ENCODE measurements at places on chromosomes 7 and 10.
A peak's percentile ranks its signal among the peaks of the same experiment; 100 is the strongest.

- no peak for DNase-seq
Measured at GRCh38 chr10:25498645-25499044, 323.8 kb downstream of the GPR158 start.

- DNase-seq: no peak
Measured at GRCh38 chr10:129993621-129994020, 29.5 kb upstream of the EBF3 start.

DNA sequence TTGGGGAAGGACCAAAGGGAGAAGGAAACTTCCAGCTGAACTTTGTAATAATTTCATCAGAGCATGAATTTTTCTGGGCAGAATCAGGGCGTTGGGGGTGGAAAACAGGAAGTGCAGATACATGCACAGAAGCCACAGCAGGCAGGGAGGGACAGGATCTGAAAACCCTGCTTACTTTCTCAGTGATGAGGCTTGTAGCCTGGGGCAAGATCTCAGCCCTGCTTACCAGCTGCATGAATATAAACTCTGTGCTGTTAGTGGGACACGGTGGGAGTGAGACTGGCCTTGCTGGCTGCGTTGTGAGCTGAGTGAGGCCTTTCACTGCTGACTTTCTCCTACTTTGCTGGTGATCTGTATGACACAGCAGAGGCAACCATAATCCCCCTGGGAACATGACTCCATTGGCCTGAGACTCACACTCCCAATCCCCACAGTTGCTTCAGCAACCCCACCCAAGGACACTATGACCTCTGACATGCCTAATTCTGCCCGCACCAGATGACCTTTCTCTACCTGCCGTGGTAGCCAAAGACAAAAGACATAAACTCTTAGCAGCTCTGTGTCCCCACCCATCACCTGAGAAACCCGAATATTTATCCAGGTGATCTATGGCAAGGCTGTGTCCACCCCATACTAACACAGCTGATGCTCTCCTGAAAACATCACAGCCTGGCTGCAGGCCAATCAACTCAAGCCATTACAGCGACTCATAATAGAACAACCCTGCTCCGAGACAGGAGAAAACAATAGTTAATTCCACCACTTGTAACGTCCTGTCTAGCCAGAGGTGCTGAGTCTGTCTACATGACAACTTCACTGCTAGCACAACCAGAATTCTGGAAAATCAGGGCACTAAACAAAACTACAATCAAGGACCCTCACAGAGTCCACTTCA lies 190.7 kb upstream of the CHRM2 start:
- no peak for DNase-seq

DNA sequence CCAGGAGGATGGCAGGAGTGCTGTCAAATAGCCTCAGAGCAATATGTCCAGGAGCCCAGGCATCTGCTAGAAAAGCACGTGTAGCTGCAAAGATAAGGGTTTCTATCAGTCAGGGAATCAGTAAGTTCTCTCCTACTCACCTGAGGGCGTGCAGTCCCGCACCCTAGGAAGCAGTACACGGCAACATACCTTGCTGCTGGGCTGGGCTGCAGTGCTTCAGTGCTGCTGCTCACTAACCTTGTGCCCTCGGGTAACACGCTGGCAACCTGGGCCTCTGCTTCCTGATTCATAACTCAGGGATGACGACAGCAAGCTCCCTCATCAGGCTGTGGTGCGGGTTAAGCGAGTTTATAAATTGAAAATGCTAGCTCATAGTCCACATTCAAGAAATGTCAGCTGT lies 29.5 kb upstream of the CCNY start:
- no peak for DNase-seq

GRCh38 chr7:31811650-31812461 lies 124.8 kb downstream of the PPP1R17 start:
- DNase-seq: peak; percentile 18

GRCh38 chr10:22433875-22434274 lies 88.6 kb downstream of the SPAG6 start:
- DNase-seq: no peak

DNA sequence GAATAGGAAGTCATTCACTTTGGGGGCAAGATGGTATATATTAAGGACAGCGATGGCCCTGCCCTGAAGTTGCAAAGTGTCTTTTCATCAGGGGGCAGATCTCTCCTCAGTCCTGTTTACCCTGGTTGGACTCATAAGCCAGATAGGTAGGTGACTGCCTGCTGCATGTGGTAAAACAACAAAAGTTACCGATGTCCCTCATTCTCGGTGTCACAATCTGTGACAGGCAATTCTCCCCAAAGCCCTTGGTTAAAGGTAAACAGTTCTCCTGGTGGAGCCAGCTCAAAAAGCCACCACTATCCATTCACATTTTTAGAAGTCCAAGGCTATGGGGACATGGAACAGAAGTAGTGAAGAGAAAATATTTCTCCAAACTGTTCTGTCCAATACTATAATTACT lies 9.9 kb upstream of the SLC25A13 start:
- DNase-seq: no peak

DNA sequence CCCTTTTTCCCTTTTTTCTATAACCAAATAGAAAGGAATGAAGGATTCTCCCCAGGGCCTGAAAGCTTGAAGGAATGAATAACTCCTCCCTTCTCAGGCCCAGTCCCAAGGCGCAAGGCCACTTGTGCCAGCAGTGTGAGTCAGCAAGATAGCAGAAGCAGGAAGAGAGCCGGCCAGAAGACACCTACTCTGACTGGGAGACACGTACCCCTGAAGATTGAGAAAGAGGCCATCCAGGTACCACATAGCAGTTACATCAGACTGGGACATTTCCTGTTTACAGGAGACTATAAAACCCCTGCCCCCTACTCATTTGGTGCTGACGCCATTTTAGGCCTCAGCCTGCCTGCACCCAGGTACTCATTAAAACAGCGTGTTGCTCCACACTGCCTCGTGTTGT lies 65.5 kb downstream of the LRRC17 start:
- no peak for DNase-seq

DNA sequence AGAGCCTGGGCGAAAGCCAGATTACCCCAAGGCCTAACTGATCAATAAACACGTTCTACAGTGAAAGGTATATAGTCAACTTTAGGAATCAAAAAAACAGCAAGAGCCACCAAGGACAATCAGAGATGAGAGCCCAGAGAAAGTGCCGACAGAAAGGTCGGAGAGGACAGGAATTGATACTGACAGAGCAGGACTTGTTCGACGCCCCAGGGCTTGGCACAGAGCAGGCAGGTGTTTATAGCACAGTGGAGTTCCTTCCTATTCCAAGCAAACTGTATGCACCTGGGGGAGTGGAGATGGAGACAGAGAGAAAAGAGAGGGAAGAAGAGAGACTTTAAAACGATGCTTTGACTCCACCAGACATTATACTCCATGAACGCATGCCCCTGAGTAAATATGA lies 39.5 kb downstream of the PPP1R3C start:
- DNase-seq: no peak

- no peak for DNase-seq
Measured at GRCh38 chr10:95520617-95521016, 40.6 kb downstream of the SORBS1 start.

GRCh38 chr7:105587909-105588635 lies 6.8 kb upstream of the EFCAB10 start:
- no peak for DNase-seq

DNA sequence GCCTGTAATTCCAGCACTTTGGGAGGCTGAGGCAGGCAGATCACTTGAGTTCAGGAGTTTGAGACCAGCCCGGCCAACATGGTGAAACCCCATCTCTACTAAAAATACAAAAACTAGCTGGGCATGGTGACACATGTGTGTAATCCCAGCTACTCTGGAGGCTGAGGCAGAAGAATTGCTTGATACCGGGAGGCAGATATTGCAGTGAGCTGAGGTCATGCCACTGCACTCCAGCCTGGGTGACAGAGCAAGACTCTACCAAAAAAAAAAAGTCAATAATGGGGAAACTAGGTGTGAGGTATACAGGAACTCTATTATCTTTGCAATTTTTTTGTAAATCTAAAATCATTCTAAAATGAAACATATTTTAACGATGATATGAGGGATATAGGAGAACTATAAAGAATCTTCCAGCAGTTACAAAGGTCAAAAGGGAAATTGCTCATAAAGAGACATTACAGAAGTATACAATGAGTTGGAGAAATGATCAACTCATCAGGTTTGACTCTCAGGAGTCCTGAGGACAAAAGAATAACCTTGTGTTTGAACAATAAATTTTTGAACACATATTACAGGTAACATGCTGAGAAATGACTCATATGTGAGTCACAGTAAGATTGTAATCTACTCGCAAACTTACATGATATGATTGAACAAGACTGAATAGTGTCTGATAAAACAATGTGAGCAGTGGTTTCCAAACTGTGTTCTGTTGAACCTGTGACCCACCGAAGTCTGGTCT lies 272.6 kb downstream of the FGFR2 start:
- DNase-seq: no peak

GRCh38 chr7:139588632-139589031 lies 65.1 kb downstream of the CLEC2L start:
- DNase-seq: no peak

DNA sequence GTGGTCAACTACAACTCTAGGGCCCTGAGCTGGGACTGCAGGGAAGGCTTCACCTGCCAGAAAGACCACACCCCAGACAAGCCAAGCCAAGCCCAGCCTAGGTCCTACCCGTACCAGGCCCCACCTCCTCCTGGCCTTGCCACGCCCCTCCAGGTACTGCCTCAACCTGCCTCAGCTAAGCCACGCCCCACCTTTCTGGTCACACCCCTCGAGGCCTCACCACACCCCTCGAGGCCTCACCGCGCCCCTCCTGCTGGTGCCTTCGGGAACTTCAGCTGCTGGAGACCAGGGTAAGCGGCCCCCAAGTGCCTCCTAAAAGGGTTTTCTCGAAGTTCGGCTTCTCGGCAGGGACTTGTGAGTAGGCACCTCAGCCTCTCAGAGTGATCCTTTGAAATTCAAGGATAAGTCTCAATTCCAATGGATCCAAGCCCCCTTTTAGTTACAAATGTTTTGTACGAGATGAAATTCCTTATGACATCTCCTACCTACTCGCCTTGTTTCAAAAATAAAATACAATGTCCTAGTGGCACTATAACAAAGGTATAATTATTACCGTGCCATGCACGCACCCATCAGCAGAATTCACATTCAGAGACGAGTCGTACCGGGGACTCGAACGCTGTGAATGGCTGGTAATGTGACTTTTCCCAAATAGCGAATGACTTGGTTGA lies 171.2 kb downstream of the ARHGAP21 start:
- DNase-seq: no peak

DNA sequence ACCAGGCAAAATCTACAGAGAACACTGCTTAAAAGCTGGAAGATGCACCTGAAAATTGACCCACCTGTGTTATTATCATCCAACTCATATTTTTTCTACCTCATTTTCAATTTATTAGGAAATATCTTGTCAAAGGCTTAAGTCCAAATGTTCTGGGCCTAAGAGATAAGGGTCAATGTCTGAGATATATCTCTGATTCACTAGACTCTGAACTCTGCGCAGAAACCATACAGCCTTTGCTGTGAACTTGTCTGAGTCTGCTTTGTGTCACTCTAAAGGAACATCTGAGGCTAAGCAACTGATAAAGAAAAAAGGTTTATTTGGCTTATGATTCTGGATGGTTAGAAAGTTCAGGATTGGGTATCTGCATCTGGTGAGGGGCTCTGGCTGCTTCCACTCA lies 3.7 kb downstream of the PON1 start:
- no peak for DNase-seq

DNA sequence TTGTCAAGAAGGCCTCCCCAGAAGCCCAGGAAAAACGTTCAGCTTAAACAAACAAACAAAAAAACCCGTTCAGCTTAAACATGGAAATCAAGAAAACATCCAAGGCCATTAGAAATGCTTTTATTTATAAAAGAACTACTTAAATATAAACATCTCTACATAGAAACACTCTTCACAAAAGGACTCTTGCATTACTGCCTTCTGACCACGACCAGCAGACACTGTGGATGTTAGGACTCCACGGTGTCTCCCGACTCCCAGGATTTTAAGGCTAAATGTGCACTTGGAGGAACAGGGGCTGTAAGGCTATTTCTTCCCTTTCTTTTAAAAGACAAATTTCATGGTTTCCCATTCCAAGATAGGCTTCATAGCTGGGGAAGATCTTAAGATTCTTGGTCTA lies 93.0 kb downstream of the ABCC2 start:
- no peak for DNase-seq

DNA sequence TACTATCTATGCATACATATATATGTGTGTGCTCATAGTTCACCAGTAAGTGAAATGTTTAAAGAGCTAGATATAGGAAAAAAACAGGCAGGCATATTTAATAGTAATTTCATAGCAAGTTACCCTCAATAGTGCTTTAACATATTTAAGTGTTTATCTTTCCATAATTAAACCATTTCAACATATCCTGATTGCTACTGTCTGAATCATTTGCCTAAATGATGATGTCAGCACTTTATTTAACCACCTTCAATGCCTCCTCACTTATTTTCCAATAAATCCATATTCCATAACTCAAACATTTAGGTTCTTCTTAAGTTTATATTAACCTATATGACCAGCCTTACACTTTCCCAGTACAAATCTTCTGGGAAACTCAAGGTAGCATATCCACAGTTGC lies 601.1 kb downstream of the ARL4A start:
- DNase-seq: no peak

DNA sequence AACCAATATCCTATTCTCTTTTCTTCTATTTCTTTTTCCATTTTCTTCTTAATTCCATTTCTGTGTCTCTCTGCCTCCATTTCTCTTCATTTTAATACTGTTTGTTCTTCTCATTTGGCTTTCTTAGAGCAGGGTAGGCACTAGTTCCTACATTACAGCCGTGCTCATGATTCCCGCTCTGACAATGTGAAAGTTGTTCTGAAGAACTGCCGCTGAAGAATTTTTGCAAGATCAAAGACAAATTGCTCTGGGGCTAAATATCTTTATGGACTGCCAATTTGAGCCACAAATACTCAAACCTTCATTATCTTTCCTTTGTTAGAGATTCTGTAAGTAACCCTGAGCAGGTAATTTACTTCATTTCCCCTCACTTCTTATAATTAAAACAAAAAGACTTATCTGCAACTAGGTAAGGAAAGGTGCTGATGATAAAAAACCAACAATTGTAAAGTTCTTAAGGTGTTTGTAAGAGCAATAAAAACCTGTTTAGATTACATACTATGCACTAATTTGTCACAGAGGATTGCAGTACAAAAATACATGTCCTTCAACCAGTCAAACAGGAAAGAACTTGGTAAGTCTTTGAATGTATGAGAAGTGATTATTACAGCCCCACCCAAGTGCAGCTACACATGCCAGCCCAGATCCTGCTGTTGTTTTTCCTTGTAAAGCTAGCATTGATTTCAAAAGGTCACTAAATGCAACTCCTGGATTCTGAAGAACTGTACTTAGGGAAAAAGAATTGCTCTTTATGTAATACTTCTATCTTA lies 127.5 kb downstream of the COL28A1 start:
- DNase-seq: no peak

Data from NCI-H1105 treated with DMSO at 0.1 percent for 48 hours (cell line).